ENCODE measurements at places on chromosomes 12 and 14.

DNA sequence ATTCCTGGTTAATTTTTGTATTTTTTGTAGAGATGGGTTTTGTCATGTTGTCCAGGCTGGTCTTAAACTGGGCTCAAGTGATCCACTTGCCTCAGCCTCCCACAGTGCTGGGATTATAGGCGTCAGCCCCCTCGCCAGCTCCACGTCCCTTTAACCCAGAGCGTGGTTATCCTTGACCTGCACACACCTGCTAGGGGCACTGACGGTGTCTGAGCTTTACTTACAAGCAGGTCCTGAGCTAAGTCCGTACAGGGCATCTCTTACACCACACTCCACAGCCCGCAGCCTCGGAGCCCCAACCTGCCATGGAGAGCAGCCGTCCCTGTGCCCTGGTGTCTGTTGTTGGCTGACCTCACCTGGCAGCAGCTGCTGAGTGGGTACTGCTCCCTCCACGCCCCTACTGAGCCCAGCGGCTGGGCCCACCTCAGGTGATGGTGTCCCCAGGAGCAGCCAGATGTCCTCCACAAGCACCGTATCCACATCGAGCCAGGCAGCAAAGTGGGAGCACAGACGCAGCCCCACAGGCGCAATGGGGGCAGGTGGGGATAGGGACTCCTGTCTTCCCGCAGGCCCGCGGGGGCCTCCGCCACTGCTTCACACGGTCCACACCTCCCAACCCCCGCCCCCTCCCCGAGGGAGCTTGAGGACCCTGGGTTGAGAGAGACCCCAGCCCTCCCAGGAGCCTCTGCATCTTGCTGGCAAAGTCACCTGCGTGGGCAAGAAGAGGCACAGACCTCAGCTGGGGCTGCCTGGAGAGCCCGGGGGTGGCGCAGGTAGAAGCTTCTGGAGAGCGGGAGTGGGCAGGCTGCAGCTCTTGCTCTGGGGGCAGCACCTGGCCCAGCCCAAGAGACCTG lies 325.4 kb upstream of the SFSWAP start:
- no peak for DNase-seq

- peak; percentile 17 for DNase-seq
These were observed 1069.0 kb downstream of the FSCB start for GRCh38 chr14:43438056-43438455.

DNA sequence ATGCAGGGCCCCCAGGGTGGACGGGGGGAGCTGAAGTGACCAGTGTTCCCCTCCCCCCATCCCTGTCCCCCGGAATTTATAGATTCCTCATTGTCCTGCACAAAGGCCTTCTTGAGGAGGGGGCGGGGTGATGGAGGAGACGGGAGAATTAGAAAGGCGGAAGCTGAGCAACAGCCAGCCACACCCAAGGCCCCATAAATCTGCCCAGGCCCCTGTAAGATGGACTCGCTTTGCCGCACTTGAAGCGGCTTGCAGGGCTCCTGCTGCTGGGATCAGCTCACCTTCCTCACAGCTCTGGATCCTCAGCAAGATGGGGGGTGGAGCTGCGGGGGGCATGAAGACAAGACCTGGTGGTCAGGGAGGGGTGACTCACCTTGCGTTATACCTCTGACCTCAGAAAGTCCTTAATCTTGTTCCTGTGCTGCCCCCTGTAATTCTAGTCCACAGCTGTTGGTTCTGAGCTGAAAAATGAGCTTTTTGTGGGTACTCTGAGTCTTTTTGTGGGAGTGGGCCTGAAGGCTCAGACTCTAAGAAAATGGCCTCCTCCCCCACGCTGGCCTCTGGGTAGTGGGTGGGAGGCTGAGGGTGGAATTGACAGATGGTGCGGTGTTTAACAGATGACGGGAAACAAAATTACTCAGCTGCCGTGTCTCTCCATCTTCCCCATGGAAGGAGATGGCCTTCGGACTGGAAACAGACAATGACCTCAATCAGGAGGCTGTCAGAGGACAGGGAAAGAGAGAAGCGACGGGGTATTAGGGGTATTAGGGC lies 15.8 kb upstream of the ANKRD33 start:
- DNase-seq = no peak

DNA sequence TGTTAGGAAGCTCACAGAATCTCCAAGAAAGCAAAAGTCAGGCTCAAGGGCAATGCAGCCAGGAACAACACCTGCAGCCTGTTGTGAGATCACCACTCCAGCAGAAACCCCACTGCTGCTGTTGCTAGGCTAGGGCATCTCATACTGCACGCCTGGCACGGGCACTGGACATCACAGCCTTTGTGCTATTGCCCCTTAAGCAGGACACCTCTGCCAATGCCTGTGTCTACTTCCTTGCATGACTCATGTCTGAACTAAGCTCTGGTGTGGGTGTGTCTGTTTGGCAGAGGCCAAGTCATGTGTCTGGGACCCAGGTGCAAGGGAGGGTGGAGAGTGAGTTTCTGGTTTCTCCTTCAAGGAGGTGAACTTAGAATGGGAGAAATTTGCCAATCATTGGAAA lies 10.0 kb upstream of the DDX47 start:
- peak; percentile 73 for DNase-seq

- DNase-seq = no peak
These were observed 50.5 kb downstream of the SSH1 start for GRCh38 chr12:108806921-108807320.

DNA sequence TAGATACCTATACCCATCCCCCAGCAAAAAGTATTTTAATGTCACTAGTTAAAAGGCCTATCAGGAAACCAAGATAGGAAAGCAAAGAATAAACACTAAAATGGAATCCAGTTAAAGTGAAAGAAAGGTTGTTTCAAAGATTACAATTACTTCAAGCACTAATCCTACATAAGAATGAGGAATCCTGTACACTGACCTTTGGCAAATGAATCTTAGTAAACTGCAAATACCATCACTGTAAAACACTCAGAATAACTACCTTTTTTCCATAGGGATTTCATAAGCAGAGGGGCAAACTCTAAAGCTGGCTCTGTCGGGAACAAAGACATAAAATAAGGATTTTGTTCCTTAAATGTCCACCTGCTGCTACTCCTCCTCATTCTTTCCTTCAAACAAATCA lies 25.9 kb downstream of the CEP83 start:
- DNase-seq = no peak

GRCh38 chr12:46378530-46378929 lies 6.0 kb upstream of the SLC38A2 start:
- DNase-seq = no peak

Measured in hematopoietic multipotent progenitor cell treated with erythropoietin and hydrocortisone succinate and interleukin-3 and kit ligand, for 4 days (in vitro differentiated cells).